ENCODE measurements at places on chromosomes 7 and 10.

GRCh38 chr10:17237915-17238444, 9.9 kb downstream of the VIM start:
- DNase-seq = no peak

DNA sequence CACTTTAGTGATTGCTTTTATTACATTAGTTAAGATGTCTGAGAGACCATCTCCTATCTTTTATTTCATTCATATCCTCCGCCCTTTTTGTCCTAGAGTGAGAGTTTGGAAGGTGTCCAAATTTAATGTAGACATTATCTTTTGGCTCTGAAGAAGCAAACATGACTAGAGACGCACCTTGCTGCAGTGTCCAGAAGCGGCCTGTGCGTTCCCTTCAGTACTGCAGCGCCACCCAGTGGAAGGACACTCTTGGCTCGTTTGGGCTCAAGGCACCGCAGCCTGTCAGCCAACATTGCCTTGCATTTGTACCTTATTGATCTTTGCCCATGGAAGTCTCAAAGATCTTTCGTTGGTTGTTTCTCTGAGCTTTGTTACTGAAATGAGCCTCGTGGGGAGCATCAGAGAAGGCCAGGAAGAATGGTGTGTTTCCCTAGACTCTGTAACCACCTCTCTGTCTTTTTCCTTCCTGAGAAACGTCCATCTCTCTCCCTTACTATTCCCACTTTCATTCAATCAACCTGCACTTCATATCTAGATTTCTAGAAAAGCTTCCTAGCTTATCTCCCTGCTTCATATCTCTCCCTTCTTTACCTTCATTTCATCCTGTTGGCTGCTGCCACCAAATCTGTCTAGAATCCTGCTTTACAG, 10.4 kb upstream of the CLCN1 start:
- no peak for DNase-seq

DNA sequence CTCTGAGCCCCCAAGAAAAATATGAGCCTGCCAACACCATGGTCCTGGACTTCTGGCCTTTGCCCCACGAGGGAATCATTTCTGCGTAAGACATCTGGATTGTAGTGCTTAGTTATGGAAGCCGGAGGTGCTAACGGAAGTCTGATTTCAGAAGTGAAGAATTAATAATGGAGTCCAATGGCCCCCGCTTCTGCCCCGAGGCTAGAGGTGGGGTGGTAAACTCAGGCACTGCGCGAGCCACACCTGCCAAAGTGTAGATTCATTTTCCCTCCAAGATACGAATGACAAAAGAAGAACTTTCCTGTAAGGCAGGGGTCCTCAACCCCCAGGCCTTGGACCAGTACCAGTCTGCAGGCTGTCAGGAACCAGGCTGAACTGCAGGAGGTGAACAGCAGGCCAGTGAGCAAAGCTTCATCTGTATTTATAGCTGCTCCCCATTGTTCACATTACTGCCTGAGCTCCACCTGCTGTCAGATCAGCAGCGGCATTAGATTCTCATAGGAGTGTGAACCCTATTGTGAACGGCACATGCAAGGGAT, 22.3 kb downstream of the CNPY1 start:
- no peak for DNase-seq

GRCh38 chr10:88226071-88226659, 357.0 kb downstream of the RNLS start:
- DNase-seq = no peak

GRCh38 chr10:132551093-132551807, 13.7 kb downstream of the INPP5A start:
- DNase-seq = no peak

GRCh38 chr10:7789390-7789789, 1.4 kb downstream of the ATP5F1C start:
- DNase-seq = no peak

DNA sequence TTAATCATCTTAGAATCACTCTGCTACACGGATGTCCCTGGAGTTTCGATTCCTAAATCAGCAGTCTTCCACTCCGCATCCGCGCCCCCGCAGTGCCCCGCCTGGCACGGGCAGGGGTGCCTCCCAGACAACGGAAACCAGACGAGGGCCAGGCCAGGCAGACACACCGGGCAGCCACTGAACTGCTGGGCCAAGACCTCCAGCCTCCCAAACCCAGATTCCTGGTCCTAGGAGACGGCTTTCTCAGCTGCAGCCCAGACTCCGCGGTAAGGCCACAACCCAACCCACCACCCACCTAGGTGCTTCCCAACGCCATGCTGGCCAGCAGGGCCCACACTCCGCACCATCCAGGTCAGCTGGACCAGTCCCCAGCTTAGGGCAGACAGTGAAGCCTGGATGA, 33.2 kb downstream of the MAD1L1 start:
- no peak for DNase-seq

GRCh38 chr10:349081-349480, 213.8 kb downstream of the ZMYND11 start:
- no peak for DNase-seq

GRCh38 chr7:87234949-87235348, 15.4 kb upstream of the TMEM243 start:
- DNase-seq = no peak

GRCh38 chr10:121131014-121131413, 279.9 kb downstream of the WDR11 start:
- no peak for DNase-seq

DNA sequence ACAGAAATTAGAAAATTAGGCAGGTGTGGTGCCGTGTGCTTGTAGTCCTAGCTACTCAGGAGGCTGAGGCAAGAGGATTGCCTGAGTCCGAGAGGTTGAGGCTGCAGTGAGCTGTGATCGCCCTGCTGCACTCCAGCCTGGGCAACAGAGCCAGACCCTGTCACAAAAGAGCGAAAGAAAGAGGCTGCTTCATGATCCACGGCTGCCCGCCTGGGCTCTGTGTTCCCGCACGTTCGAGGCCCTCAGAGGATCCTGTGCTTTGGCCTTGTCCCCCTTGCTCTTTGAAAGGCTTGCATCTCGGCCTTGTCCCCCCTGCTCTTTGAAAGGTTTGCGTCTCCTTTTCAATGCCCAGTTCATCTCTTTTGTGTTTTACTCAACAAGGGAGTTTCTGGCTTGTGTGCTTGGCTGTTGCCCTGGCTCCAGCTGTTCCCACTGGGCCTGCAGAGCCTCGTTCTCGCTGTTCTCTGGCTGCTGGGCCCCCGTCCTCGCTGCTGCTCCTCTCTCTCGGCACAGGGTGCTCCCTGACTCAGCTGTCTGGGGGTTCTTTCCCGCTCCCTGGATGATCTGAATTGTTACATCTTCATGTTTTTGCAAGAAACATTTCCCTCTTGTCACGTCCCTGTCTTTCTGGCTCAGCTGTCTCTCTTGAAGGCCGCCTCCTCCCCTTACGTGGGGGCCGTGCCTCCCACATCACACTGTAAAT, 45.1 kb upstream of the INPP5A start:
- DNase-seq = no peak

DNA sequence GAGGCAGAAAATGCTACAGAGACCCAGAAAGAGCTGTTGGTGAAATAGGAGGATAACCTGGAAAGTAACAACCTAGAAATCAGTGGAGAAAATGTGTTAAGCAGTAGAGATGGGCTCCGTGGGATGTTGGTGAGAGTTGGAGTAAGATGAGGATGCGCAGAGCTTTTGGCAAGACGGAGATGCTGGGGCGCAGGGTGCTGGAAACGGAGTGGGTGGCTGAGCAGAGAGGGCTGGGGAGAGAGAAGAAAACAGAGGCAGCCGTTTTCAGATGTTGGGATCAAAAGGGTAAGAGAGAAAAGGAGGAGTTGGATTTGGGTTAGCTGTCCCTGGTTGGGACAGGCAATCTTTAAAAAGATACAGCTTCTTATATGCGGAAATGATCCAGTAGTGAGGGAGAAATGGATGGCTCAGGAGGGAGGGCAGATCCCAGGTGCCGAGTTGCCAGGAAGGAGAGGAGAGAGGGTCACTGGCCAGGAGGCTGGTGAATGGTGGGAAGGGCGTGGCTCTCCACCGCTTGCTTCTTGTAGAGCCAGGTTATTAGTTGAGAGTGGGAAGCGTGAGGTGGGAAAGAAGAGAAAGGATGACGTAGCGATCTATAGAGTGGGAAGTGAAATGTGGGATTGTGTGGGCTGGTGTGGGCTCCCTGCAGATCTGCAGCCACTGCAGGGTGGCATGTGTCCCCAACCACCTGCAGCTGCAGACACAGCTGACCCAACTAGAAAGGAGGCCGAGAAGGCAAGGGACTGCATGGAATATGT, 182.2 kb upstream of the SVIL start:
- no peak for DNase-seq

DNA sequence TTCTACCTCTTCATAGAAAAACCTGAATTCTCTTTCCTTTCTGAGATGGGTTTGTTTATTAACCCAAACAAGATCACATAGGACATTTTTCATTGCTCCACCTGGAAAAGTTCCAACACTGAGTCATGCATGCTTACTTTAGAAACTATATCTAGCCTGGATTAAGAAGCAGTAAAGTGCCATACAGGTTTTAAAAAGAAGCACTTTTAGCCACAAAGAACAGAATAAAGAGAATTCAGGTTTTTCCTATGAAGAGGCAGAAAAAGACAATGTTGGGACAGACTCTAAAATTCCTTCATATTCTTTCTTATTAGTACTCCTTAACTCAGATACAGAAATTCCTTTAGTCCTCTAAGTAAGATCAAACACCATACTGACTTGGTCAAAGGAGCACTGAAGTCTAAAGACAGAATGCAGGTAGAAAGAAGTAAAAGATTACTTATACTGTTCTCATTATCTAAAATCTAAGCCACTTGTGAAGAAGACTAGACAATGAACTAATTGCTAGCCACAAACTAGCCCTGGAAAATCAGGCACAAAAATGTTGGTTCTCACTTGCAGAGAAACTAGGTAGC, 241.3 kb downstream of the ANK3 start:
- DNase-seq = no peak

DNA sequence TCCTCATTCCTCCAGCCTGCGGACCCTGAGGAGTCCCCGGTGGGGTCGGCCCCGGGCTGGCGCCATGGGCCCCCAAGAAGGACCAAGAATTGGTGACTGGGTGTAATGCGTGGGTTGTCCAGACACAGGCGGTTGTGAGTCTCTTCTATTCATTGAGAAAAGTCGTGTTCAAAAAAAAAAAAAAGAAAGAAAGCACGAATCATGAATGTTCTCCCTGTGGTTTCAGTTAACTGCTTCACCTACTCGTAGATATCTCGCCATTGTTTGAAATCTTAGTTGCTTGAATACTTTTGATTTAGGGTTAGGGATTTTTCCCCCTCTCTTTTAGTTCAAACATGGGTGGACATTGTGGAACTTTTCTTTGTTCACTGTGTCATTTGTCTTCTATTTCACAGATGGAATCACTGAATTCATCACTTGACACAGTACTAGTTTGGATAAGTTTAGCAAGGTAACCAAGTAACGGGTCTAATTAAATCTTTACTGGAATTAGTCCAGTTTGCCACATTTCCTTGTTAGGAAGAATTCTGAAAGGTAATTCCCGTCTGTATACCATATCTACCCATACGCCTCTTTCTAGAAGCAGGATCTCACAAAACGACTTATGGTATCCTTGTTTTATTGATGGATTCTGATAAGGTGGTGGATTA, 775 bp downstream of the STARD3NL start:
- DNase-seq = no peak

GRCh38 chr7:10128748-10129147, 844.9 kb upstream of the PHF14 start:
- no peak for DNase-seq

DNA sequence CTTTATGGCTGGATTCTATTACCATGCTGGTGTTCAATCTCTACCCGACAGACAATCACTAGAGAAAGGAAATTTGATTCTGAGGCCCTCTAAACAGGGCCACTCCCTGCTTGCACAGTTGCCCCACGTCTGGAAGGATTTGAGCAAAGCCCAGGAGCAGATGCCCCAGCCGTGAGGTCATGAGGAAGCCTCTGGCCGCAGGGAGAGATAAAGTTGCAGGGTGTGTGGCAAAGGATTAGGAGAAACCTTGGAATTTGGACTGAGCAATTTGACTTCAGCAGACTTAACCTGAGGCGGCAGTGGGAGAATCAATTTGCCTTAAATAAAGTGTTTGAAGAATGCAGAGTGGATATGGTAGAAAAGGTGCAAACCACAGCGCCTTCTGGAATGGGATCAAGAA, 40.2 kb upstream of the KLF6 start:
- no peak for DNase-seq

- no peak for DNase-seq
Observed at GRCh38 chr7:38938001-38938485, 29.1 kb upstream of the VPS41 start.

DNA sequence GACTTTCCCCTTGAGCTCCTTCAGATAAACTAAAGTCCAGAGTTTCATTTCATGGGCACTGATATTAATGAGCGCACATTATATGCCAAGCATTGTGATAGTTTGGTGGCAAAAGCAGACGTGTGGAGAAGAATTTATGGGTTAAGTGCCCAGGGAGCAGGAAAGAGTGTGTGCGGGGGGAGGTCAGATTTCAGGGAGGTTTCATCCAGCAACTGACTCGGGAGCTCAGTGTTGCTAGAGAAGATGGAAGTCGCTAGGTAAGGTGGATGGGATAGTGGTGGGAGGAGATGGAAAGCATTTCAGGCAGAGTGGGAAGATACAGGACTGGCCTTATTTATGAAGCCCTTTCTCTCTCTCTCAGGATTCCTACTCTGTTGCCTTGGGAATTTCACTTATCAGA, 223.0 kb downstream of the SNX10 start:
- DNase-seq = no peak

- no peak for DNase-seq
Observed at GRCh38 chr10:60295028-60295937, 94.4 kb downstream of the ANK3 start.

- no peak for DNase-seq
Observed at GRCh38 chr10:121796342-121796741, 131.5 kb downstream of the ATE1 start.

GRCh38 chr7:3078514-3078913, 34.8 kb upstream of the CARD11 start:
- DNase-seq = no peak

DNA sequence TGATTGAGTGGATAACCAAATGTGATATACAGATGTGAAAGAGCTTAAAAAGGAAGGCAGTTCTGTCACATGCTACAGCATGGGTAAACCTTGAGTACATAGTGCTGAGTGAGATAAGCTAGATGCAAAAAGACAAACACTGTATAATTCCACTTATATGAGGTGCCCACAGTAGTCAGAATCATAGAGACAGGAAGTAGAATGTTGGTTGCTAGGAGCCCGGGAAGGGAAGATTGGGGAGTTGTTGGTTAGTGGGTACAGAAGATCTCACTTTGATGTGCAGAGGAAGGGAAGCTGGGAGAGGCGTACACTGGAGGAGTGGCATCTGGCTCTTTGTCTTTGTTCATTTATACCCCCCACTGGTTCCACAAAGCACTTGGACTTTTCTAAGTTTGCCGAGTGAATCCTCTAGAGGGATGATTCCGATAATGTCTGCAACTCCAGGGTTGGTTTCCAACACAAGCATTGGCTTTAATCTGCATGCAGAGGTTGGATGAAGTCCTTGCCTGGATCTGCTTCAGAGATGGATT, 39.5 kb downstream of the TSPAN14 start:
- DNase-seq = no peak

- no peak for DNase-seq
Observed at GRCh38 chr10:98096731-98097130, 37.7 kb upstream of the R3HCC1L start.

GRCh38 chr7:158482480-158482879, 105.1 kb downstream of the PTPRN2 start:
- DNase-seq = no peak

Data from stimulated activated CD8-positive, alpha-beta memory T cell treated with anti-CD3 and anti-CD28 coated beads, Interleukin-7, amount 100 ng/mL, for 1 hour (primary cell).